ENCODE measurements at places on chromosomes 6 and 20.

- peaks cover 19% of the 10 kb centered on the region for H3K36me3 ChIP-seq
- DNase-seq = no peak
- H3K27me3 ChIP-seq = no peaks in the 10 kb centered on the region
- H3K4me1 ChIP-seq = peaks cover 9% of the 10 kb centered on the region
- H3K27ac ChIP-seq = no peak overlapping the region
- H3K4me3 ChIP-seq = no peak overlapping the region
These were observed 10.6 kb downstream of the TMEM242 start for GRCh38 chr6:157312757-157313156.

GRCh38 chr20:35304956-35305355, 12.7 kb upstream of the FAM83C start:
- H3K27ac ChIP-seq = peak overlapping the region; percentile 93
- no peak for DNase-seq
- peaks cover 30% of the 10 kb centered on the region for H3K4me1 ChIP-seq

DNA sequence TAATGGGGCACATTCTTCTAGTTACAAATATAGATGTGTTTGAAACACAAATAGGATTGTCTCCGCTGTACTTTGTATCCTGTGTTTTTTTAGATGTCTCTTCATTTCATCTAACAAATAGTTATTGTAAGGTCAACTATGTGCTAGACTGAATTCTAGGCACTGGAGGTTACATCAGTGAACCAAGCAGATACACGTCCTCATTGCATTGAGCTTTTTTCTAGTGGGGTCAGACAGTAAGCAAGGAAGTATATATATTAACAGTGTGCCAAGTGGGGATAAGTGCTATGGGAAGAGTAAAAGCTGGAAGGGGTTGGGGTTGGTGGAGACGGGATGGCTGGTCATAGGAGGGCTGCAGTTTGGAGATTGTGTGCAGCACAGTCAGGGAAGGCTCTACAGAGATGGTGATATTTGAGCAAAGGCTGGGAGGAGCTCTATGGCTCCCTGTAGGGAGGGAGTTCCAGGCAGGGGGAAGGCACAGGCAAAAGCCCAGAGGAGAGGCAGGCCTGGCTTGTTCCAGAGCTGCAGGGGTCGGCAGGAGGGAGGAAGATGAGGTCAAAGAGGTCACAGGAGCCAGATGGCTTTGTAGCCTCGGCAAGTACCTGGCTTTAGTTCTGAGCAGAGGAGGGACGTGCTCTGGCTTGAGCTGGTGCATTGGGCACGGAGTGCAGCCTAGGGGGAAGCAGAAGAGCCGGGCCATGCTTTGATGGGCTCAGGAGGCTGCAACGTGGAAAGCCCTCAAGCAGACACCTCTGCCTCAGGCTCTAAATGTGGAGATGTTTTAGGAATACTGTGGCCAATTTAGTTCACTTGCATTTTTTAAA, 152.3 kb downstream of the ZDHHC14 start:
- no peaks in the 10 kb centered on the region for H3K36me3 ChIP-seq
- H3K27ac ChIP-seq = peak overlapping the region; percentile 2
- peaks cover 38% of the 10 kb centered on the region for H3K4me1 ChIP-seq
- DNase-seq = no peak
- peaks cover 5% of the 10 kb centered on the region for H3K27me3 ChIP-seq

DNA sequence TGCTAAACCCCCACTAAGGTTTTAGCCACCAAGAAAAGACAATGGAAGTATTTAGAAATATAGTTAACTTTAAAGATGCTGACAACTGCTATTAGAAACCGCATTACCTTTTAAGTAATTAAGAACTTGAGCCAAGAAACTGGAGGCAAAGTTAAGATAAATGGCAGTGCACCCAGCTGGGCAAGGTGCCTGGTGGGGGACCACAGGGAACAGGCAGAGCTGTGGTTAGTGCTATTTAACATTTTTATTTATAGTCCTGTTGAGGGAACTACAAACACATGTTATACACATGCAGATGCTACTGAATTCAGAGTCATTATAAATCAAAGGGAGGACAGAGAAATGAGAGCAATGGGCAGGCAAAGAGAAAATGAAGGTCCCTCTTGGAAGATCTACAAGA, 447.9 kb downstream of the TFAP2B start:
- no peak overlapping the region for H3K27ac ChIP-seq
- no peak overlapping the region for H3K4me3 ChIP-seq

GRCh38 chr6:146962329-146962728, 241.9 kb upstream of the STXBP5 start:
- H3K27me3 ChIP-seq = no peaks in the 10 kb centered on the region
- H3K36me3 ChIP-seq = no peaks in the 10 kb centered on the region
- no peak overlapping the region for H3K27ac ChIP-seq
- H3K4me1 ChIP-seq = no peaks in the 10 kb centered on the region
- H3K4me3 ChIP-seq = no peak overlapping the region

DNA sequence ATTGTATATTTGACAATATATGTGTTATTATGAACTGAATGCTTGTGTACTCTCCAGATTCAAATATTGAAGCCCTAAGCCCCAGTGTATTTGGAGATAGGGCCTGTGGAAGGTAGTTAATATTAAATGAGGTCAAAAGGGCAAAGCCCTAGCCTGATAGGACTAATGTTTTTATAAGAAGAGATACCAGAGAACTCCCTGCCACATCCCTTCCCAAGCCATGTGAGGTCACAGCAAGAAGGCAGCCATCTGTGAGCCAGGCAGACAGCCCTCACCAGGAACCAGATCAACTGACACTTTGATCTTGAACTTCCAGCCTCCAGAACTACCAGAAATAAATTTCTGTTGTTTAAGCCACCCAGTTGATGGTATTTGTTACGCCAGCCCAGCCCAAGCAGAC, 36.4 kb upstream of the FBXL4 start:
- H3K27ac ChIP-seq = no peak overlapping the region
- H3K27me3 ChIP-seq = peaks cover 17% of the 10 kb centered on the region
- no peaks in the 10 kb centered on the region for H3K36me3 ChIP-seq
- H3K4me1 ChIP-seq = no peaks in the 10 kb centered on the region
- no peak overlapping the region for H3K4me3 ChIP-seq
- no peak for DNase-seq

DNA sequence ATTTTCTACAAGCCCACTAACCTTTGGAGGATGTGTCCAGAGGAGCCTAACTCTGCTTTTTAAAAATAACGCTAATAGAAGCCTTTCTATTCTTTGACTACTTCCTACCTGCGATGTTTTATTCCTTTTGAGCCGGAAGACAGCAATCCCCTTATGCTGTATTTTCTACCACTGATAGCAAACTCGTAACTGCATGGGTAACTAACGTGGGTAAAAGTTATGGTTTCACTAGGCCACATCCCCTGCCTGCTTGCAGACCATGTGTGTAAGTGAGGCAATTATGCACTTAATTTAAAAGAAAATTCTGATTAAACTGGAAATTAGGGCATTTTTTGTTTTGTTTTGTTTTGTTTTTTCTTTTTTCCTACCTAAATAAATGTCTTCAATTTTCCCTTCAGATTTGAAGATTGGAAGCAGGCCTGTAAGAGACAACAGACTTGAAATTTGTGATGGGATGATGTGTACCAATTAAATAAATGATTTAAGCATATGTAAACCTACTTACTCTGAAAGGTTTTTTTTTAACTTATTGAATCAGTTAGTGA, 931 bp downstream of the UFL1 start:
- peak overlapping the region; percentile 99 for H3K4me3 ChIP-seq
- no peak for DNase-seq
- no peaks in the 10 kb centered on the region for H3K27me3 ChIP-seq
- peaks cover 15% of the 10 kb centered on the region for H3K4me1 ChIP-seq
- peak overlapping the region; percentile 99 for H3K27ac ChIP-seq
- peaks cover 24% of the 10 kb centered on the region for H3K36me3 ChIP-seq

- H3K27me3 ChIP-seq = peaks cover 28% of the 10 kb centered on the region
- no peaks in the 10 kb centered on the region for H3K4me1 ChIP-seq
- no peak overlapping the region for H3K4me3 ChIP-seq
- no peaks in the 10 kb centered on the region for H3K36me3 ChIP-seq
These were observed 42.3 kb downstream of the PDYN start for GRCh38 chr20:1951436-1952115.

- DNase-seq = no peak
- no peaks in the 10 kb centered on the region for H3K36me3 ChIP-seq
- H3K27ac ChIP-seq = no peak overlapping the region
- H3K4me1 ChIP-seq = no peaks in the 10 kb centered on the region
- no peak overlapping the region for H3K4me3 ChIP-seq
These were observed 877.8 kb downstream of the EPHA7 start for GRCh38 chr6:92541448-92542060.

DNA sequence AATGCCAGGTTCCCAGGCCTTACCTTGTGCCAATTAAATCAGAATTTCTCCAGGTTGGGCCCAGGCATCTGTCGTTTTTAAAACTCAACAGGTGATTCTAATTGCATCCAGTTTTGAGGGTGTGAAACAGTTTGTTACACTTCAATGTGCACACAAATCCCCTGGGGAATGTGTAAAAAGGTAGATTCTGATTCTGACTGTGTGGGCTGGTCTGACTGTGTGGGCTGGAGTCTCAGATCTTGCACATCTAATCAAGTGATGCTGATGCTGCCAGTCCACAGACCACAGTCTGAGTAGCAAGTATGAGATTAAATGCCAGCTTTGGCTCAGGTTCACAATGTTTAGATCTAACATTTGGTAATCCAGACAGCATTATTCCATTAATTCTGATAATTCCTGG, 12.5 kb upstream of the ETV7 start:
- H3K4me3 ChIP-seq = no peak overlapping the region
- H3K4me1 ChIP-seq = peaks cover 2% of the 10 kb centered on the region
- no peak overlapping the region for H3K27ac ChIP-seq
- H3K36me3 ChIP-seq = no peaks in the 10 kb centered on the region
- peaks cover 25% of the 10 kb centered on the region for H3K27me3 ChIP-seq
- no peak for DNase-seq

DNA sequence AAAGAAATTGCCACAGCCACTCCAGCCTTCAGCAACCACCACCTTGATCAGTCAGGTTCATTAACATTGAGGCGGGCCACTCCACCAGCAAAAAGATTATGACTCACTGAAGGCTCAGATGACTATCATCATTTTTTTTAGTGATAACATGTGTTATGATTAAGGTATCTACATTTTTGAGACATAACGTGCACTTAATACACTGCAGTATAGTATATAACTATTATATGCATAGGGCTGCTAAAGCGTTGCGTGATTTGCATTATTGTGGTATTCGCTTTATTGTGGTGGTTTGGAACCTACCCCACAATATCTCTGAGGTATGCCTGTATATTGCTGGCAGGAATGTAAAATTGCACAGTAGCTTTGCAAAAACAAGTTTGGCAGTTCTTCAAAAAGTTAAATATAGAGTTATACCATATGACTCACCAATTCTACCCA, 6.8 kb upstream of the RIPK1 start:
- H3K36me3 ChIP-seq = peaks cover 3% of the 10 kb centered on the region
- no peak overlapping the region for H3K27ac ChIP-seq
- no peak for DNase-seq

- H3K27ac ChIP-seq = no peak overlapping the region
- H3K27me3 ChIP-seq = no peaks in the 10 kb centered on the region
- DNase-seq = no peak
- no peaks in the 10 kb centered on the region for H3K4me1 ChIP-seq
These were observed 126.2 kb upstream of the EYA4 start for GRCh38 chr6:133114973-133115372.

DNA sequence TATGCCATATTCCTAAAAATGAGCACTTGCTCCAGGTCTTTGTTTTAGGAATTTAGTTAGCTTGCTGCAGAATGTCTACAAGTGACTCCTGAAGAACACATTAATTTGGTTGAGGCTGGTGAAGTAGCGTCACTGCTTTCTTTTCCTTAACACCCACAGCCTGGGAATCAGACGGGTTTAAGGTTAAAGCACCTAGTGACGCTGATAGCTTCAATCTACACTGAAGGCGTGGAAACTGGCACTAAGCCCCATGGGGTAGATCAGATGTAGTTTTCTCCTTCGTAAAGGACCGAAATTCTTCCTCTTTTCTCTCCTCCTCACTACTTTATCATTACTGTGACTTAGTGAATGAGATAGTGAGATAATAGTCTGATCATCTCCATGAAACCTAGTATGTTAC, 90.3 kb downstream of the TBC1D7 start:
- no peak overlapping the region for H3K27ac ChIP-seq
- H3K4me3 ChIP-seq = no peak overlapping the region
- H3K4me1 ChIP-seq = no peaks in the 10 kb centered on the region
- H3K36me3 ChIP-seq = no peaks in the 10 kb centered on the region
- peaks cover 14% of the 10 kb centered on the region for H3K27me3 ChIP-seq

- H3K27ac ChIP-seq = no peak overlapping the region
- H3K4me3 ChIP-seq = no peak overlapping the region
- H3K27me3 ChIP-seq = no peaks in the 10 kb centered on the region
- no peaks in the 10 kb centered on the region for H3K36me3 ChIP-seq
These were observed 247.8 kb downstream of the BMP2 start for GRCh38 chr20:7015257-7015656.

DNA sequence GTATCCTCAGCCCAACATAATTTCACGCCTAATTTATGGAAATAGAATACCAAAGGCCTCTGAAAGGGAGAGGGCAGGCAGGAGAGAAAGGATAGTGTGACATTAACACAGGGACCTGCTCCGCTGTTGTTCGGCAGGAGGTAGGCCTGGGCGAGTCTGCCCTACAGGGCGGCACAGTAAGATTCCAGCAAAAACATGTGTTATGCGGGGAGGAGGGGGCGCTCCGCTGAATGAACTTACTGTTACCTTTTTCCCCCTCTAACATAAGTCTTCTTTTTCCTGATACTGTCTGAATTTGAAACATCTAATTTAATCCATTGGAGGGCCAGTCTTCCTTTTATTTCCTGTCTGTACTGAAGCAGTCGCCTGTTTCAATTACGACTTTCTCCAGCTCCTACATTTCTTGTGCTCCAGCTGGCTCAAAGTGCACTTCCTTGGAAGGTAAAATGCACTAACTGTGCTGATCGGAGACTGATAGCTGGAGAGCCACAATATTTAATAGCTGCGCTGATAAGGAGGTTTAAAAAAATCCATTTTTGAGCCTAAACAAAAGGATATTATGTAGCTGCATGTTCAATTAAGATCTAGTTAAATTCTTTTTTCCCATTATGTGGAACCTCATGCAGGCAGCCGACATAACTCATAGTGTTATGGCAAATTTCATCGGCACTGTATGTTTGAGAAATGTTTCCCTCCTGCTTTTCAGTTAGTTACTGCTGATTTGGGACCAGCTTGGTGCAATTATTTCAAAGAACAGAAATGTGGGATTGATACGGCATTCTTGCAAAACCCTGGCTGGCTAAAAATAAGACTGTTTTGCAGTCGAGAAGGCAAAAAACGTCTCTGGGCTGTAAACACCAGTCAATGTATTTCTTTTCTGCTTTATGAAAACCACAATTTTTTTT, 193.0 kb downstream of the FOXC1 start:
- no peaks in the 10 kb centered on the region for H3K36me3 ChIP-seq
- peaks cover 3% of the 10 kb centered on the region for H3K4me1 ChIP-seq
- no peak for DNase-seq
- no peak overlapping the region for H3K27ac ChIP-seq

- peaks cover 3% of the 10 kb centered on the region for H3K4me1 ChIP-seq
- peaks cover 12% of the 10 kb centered on the region for H3K27me3 ChIP-seq
- no peak for DNase-seq
- no peak overlapping the region for H3K27ac ChIP-seq
- no peaks in the 10 kb centered on the region for H3K36me3 ChIP-seq
- no peak overlapping the region for H3K4me3 ChIP-seq
These were observed 86.1 kb downstream of the SIM1 start for GRCh38 chr6:100378576-100378975.
